ENCODE measurements at places on chromosomes 5 and 9.

- DNase-seq: no peak
Observed at GRCh38 chr5:87110721-87111120, 157.0 kb upstream of the RASA1 start.

- no peak for DNase-seq
Observed at GRCh38 chr9:90974643-90975245, 173.1 kb downstream of the SYK start.

DNA sequence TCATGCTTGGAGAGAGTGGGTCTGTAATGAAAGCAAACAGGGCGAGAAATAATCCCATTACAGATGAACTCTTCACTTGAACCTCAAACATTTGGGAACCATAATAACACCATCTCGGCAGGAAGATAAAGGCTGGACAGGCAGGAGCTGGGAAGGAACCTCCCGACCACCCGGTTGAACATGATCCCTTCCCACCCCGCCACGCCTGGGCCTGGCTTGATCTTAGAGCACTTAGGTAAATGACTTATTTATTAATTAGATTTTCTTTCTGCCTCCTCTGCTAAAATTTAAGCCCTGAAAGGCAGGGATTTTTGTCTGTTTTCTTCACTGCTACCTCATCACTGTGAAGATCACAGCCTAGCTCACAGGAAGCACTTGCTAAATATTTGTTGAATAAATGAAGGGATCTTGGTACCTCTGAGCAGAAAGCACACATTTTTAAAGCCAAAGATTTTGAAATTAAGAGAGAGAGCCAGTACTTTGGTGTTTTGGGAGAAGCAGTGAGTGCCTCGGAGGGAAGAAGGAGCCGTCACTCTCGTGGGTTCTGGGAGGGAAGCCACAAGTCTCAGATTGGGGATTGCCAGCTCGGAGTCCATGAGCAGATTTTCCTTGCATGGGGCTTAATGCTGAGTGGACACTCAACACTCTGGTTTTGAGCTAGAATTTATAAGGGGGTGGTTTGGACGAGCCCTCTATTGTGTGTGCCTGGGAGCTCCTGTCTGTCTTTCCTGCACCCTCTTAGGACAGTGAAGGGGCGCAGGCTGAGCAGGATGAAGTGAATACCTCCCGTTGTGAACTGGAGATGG is 133.3 kb downstream of the MACROH2A1 start:
- DNase-seq: no peak

- no peak for DNase-seq
Observed at GRCh38 chr9:26228273-26228672, 550.0 kb upstream of the TUSC1 start.

DNA sequence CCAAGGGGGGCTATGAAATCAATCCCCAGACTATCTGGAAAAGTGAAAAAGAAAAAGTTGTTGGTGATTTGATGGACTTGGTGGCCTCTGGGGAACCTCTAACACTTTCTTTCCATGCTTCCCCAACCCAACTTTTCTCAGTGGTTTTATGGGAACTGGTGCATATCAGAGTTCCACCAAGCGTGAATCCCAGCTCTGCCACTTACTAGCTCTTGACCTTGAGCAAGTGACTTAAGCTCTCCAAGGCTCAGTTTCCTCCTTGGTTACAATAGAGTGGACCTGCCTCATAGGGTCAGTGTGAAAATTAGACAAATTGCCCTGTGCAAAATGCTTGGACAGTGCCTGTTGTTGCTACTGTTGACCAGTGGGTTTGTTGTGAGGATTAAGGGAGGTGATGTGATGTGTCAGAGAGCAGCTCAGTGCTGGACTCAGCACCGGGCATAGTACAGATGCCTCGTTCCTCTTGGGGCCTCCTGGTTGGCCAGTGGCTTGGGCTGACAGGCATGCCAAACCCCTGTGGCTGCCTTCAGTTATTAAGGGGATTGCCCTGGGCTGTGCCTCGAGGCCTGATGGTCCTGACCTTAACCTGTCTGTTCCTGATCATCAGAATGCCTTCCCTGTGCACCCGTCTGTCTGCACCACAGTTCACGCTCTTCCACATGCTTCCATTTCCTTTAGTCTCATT is 49.3 kb downstream of the COL15A1 start:
- no peak for DNase-seq

DNA sequence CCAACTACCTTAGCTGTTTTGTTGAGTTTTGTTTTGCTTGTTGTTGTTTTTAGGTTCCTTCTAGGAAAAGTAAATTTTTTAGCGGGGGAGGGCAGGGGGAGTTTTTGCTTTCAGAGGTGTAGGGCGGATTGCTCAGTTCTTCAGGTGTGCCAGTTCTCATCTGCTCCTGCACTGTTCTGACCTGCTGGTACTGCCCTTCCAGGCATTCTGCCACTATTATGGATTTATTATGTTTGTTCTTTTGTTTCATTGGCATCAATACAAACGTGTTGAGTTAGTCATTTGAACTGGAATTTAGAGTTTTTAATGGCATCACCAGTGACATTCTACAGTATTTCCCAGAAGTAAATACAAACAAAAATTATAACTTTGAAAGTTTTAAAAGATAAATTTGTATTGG is 26.0 kb downstream of the ERCC6L2 start:
- no peak for DNase-seq

GRCh38 chr9:131310833-131311554 is 21.5 kb downstream of the PLPP7 start:
- DNase-seq: no peak

GRCh38 chr9:16029796-16030363 is 477.0 kb downstream of the CCDC171 start:
- no peak for DNase-seq

DNA sequence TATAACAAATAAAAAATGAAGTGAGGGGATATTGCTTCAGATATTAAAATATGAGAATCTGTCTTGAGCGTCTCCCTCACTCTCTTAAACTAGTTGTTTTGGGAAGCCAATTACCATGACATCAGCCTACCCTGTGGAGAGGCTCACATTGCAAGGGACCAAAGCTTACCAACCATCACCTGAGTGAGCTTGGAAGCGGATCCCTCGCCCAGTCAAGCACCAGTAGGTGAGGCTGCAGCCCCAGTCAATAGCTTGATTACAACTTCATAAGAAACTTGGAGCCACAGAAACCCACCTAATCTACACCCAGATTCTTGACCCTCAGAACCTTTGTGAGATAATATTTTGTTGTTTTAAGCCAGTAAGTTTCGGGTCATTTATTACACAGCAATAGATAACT is 206.2 kb downstream of the CEMIP2 start:
- DNase-seq: no peak

DNA sequence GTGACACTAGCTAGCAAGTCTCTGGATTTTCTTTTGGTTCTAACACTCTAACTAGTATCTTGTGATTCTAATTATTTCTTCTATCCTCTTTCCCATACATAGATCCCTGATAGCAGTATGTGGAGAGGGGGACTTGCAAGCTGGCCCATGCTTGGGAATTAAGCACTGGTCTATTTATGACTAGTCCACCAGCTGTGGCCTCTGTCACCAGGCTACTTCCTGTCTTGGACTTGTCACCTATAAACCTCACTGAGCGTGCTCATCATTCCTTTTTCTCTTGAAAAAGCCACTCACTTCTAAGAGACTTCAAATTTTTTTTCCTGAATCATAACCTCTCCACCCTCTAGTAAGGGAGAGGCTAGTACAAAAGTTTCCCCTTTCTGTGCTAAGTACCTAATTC is 32.3 kb upstream of the MAMDC2 start:
- no peak for DNase-seq

GRCh38 chr9:124427281-124427680 is 12.0 kb upstream of the PSMB7 start:
- no peak for DNase-seq

- no peak for DNase-seq
Observed at GRCh38 chr9:89484475-89485404, 13.2 kb downstream of the SEMA4D start.

DNA sequence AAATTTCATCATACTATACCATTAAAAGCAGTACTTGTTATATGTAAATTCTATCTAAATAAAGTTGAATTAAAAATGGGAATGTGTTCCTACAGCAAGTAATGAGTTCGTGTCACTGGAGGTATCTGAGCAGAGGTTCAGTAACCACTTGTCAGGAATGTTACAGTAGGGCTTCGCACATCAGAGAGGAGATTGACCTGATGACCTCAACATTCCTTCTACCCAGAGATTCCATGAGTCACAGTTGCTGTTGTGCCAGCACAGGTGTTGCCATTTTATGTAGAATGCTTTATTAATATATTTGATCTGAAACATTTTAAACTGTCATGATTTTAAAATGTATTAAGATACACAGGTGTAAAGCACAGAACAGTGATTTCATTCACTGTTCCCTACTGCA is 60.3 kb downstream of the STX17 start:
- DNase-seq: no peak

GRCh38 chr9:19512103-19512832 is 103.5 kb downstream of the ACER2 start:
- DNase-seq: no peak

GRCh38 chr5:10699281-10699874 is 61.7 kb downstream of the DAP start:
- DNase-seq: no peak

DNA sequence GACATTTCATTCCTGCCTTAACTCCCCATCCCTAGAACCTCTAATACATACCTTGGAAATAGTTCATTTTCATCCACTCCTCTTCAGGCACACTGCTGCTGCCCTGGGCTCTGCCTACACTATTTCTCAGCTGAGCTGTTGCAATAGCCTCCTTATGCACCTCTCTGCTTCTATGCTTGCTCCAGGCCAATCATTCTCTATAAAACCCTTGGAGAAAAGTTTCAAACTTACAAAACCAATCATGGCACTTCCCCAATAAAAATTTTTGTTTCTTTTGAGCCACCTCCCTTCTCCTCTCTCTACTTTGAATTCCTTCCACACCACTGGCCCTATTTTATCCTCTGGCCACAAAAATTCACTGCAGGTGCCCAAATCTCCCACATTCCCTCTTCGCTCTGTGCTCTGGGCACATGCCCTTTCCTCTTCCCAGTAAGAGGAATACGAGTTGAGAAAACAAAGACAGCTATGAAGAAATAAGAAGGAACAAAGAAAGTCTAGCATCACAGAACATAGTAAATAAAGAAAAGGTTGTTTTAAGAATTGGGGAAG is 301.4 kb downstream of the ELAVL2 start:
- DNase-seq: no peak

DNA sequence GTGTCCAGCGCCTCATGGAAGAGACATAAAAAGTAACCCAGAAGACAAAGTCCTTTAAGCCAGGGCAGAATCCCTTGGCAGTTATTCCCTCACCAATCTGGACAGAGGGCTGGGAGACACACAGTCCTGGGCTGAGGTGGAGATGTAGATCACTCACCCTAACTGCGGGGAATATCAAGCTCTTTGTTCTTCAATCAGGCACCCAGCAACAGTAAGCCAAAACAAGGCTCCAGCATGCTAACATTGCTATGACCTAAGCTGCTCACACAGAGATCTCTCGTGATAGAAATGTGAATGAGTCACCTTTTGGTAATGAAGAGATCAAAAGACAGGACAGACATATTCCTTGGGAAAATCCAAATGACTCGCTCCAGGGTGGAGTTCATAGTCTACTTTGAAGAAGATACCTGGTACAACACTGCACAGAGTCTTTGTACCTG is 101.3 kb downstream of the FBN2 start:
- DNase-seq: no peak

All from GM04503 (cell line).